NCI-H2081 treated with DMSO at 0.1 percent for 48 hours (cell line): ENCODE measurements at places on chromosomes 4 and X.

- no peak for DNase-seq
Observed at GRCh38 chrX:24225265-24225664, 75.7 kb downstream of the ZFX start.

- DNase-seq, result no peak
Observed at GRCh38 chr4:152500800-152501434, 35.0 kb downstream of the FBXW7 start.

DNA sequence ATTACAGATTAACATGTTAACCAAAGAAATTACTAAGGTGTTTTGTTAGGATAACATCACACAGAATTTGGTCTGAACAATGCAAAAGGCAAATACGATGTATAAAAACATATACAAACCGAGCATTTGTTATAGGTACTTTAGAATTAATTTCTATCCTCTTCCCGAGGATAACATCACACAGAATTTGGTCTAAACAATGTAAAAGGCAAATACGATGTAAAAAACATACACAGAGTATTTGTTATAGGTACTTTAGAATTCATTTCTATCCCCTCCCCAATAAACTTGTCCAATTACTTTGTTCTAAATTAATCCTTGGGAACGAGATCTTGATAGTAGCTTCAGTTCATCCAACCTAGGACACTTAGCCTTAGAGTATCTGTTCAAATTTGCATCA lies 7.6 kb downstream of the HNRNPDL start:
- DNase-seq, result no peak

DNA sequence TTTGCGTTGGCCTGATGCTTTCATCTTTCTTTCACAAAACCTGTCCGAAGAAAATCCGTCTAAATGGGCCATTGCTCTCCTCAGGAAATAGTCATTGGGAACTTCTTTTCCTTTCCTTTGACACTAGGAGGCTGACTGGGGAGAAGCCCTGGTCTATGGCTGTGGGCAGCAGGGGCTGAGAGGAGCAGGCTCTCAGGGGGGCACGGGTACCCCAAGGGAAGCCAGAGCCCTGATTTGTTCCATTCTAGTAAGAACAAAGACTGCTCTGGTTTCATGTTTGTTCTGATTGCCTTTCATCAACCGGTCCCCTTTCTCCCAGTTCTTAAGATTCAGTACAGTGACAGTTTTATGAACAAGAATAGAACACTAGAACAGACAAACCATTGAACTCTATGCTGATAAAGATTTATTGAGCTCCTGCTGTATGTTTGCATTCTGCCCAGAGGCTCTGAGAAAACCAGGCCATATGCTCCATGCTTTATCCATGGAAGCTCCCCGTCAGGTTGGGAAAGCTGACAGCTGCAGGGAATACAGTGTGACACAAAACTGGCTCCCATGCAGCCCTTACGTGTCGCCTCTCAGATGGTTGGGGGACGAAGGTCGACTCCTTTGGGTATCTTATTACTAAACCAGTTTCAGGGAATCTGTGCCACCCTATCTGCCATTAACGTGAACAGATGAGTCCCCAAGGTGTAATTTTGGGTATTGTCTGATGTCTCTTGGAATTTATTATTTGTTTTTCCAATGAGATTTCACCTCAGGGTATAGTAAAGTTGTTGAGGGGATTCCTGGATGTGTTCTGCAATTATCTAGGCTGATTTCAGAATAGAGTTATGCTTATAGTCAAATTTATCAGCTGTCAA lies 72.4 kb upstream of the MSANTD1 start:
- no peak for DNase-seq
